Kidney epithelial cell (primary cell): ENCODE measurements at places on chromosomes 5 and 9. TPM values are rescaled to one million over a fixed set of nuclear protein-coding genes. Genes with fewer than 3 reads are reported as not detected.

CHSY3 gene
- total RNA-seq: 1.7 and 2.5 TPM in 2 replicates

GRCh38 chr9:113463418-113464285 is at the start of gene RGS3:
TSS of gene RGS3 (plus strand) at chr9:113463727. CDS start at chr9:113463803, 76 bp downstream.
- peak; percentile 78 for DNase-seq

DNA sequence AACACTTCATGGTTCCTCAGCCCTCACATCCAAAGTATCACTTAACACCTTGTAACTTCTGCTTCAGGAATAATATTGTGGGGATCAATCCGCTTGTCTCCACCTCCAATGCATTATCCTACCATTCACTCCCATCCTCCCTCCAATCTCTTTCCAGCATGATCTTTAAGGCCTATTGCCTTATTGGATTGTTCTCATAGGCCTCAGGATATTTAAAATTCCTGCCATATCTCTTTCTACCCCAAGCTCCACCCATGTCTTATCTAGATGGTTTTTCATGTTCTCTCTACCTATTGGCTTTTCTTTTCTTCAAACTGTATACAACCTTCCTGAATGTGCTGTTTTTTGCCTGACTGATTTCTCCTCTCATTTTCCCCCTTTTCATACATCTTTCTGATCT is 7.2 kb downstream of the KDM4C start:
- no peak for DNase-seq

GRCh38 chr5:132008961-132009680 is 2.3 kb downstream of the ACSL6 start:
- no peak for DNase-seq

DNA sequence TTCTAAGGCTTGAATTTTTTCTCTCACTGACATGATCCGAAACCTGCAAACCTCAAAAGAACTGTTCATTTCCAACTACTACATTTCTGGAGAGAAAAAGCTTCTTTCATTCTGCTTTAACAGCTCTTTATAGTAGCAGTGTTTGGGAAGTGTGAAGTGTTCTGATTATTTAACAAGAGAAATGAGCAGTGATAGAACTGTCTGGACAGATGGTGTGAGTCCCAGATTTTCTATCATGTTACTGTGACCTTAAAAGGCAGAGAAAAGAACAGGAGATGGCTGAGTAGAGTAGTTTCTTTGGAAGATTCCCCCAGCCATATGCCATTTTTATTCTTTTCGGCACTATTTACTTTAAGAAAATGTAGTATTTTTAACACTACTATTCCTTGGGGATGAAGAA is 41.3 kb upstream of the TAL2 start:
- DNase-seq: no peak

DNA sequence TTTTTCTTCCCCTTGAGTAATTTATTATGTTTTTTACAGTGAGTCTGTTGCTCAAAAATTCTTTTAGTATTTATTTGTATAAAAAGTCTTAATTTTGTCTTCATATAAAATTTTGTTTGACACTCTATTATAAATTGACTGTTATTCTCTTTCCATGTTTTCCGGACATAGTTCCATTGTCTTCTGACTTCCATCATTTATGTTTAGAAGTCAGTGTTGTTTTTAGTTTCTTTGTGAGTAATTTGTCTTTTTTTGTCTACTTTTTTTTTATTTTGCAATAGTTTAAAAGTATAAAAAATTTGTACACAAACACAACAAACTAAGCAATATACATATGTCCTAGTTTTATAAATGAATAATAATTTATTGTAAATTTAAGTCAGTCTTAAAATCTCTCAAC is 25.7 kb upstream of the SPDL1 start:
- no peak for DNase-seq

DNA sequence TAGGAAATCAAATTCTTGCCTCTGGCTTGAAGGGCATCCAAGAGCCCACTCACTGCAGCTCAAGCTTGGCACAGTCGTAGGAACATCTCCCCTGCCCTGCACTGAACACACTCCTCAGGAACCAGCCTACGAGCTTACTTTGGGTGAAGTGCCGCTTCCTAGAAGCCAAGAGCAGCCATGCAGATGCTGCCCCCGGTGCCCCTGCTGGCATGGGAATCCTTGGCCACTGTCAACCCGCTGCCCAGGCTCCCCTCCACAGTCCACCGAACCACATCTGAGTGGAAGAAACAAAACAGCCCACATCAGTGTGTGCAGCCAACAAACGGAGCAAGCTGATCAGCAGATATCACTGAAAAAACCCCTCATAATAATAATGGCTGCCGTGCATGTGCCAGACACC is 89.8 kb downstream of the TMEM215 start:
- no peak for DNase-seq

- no peak for DNase-seq
Observed at GRCh38 chr5:1952444-1953099, 69.8 kb upstream of the IRX4 start.

- DNase-seq: no peak
Observed at GRCh38 chr5:141617128-141617527, 1.7 kb downstream of the DIAPH1 start.

DNA sequence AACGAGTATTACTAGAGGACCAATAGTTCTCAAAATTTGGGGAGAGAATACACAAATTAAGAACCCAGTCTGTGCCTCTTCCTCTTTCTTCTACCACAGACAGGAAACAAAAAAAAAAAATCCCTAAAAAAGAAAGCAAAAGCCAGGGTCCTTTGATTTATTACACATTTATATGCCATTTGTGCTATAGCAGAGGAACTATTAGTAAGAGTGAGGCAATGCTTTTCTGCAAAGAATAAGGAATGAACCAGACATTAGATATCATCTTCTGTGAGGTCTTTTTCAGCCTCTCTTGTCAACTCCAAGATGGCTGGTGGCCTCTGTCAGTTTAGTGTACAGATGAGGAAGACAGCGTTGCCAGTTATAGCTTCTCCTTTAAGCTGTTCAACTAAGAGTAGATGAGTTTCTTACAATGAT is 127.6 kb downstream of the RFX3 start:
- no peak for DNase-seq

GRCh38 chr9:6655036-6655435 is 9.5 kb upstream of the GLDC start:
- DNase-seq: no peak

FAM200C gene
- 1.9 and 2.8 TPM in 2 replicates for total RNA-seq

DNA sequence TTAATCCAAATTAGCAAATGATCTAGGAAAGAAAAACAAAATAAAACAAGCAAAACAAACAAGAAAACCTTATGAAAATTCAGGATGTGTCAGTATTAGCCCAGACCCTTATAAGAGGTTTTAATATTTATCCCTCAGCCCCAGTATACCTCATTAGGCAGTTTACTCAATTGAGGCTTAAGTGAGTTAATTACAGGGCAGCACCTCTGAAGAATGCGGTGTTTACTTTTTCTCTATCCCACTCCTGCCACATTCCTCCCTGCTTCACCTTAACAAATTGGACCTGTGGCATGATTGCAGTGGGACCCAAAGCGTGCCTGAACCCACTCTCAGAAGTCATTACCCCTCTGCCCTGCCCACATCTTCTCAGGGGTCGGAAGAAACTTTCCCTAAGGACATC is 67.1 kb downstream of the SIL1 start:
- no peak for DNase-seq

DNA sequence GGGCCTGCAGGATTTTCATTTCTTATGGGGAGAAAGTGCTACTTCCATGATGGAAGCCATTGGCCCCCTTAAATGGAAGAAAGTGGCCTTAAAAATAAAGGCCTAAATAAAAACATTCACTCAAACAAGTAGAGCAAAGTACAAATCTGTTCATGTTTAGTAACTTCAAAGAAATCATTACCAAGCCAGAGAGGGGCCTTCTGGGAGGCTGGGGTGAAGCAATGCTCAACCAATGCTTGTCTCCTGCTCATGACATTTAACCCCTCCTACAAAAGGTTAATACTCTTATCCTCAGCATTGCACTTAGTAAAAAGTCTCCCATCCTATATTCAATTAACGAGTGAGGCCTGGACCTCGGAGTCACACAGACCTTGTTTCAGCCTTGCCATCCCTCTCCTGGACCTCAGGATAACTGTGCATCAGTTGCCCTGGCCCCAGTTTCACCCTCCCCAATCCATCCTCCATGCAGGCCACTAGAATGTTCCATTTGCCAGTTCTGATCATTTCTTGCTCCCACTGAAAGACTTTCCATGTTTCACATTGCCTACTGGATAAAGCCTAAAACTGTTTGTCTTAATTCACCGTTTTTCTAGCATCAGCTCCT is 36.9 kb upstream of the ALDH1B1 start:
- no peak for DNase-seq
